GM12865 (cell line): ENCODE measurements at places on chromosomes 7 and 10.

GRCh38 chr7:66837661-66838060 is 83.4 kb upstream of the TMEM248 start:
- no peak for DNase-seq

DNA sequence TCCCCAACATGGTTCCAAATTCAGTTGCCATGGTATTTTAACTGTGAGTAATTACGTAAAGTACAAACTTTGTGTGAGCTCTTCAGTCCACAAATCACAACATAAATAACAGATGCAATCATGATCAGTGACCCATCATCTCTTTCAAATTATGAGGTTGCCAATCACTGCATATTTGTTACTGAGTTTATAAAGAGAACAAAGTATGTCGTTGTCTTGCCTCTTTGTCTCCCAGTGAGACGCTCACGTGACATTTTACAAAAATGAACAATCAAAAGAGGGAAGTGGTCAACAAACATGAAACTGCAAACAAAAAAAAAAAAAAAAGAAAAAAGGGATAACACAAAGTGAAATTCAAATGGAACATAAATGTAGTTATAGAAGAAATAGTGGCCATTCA is 122.7 kb upstream of the PDSS1 start:
- DNase-seq: peak; percentile 78

GRCh38 chr10:72080042-72080975 is 8.0 kb downstream of the SPOCK2 start:
- DNase-seq: no peak

DNA sequence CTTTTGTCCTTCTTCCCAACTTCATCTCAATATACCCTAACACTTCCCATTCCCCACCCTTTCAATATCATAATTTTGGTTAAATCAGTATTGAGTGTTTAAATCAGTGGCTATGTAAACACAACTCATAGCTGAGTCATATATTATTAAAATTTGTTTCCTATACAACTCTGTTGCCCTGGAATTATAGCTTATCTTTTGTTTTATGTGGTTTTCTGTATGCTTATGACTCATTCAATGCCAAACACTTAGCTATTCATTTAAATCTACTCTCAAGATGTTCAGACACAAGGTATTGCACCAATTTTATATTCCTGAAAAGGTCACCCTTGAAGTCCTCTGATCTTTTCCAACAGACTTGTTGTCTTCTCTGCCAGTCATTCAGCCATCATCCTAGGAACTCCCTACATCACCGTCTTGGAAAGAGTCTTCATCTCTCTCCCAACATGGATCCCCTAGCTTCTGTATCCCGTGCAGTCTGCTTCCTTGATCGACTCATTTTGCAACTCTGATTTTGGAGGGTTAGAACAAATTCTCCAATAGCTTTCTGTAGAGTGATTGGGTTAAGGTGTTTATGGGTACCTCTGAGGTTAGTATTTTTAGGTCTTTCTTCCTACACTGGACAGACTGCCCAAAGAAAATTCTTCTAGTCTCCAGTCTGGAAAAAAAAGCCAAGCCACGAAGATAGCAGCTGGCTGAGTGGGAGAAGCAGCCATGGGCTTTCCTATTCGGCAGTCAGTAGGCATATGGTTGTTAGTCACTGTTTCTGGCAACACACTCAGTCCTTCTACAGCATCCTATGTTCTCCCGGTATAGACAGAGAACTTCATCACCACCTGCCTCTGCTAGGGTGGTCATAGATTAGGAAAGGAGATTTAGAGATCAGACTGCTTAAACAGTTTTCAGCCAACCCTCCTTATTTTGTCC is 102.1 kb downstream of the CRPPA start:
- no peak for DNase-seq

DNA sequence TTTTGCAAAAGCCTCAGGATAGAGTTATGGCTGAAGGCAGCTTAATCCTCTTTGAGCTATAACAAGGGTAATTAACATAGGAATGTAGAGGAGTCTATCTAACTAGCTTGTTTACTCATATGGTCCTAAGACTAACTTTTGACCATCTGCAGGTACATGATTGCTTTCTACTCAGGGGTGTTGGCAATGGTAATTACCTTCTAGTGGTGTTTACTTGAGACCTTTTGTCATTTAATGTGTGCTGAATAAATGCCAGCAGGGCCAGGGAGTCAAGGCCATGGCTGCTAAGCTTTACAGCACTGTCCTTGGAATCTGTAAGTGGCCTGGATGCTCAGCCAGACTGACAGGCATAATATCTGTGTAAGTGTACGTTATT is 1325.0 kb downstream of the XPNPEP1 start:
- DNase-seq: no peak

DNA sequence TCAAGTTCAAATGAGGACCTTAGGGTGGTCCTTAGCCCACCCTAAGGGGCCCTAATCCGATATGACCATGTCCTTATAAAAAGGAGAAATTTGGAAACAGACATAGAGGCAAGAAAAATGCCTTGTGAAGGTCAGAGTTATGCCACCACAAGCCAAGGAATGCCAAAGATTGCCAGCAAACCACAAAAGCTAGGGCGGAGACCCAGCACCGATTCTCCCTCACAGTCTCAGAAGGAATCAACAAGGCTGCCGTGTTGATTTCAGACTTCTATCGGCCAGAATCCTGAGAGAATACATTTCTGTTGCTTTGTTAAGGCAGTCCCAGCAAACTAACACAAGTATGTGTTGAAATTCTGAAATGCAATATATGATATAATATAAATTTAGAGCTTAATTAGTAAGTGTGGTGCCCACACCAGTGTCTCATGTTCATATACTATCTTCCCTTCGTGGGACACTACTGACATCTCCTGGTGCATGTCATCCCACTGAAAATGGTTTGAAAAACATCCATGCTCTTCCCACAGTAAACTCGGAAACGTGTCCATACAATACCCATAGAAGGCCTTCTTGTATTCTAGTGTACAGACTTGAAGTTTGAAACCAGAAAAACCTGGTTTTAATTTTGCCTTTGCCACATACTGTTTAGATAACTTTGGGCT is 349.0 kb downstream of the TNS3 start:
- no peak for DNase-seq

GRCh38 chr7:66333443-66333842 is 128.3 kb downstream of the TPST1 start:
- DNase-seq: no peak

DNA sequence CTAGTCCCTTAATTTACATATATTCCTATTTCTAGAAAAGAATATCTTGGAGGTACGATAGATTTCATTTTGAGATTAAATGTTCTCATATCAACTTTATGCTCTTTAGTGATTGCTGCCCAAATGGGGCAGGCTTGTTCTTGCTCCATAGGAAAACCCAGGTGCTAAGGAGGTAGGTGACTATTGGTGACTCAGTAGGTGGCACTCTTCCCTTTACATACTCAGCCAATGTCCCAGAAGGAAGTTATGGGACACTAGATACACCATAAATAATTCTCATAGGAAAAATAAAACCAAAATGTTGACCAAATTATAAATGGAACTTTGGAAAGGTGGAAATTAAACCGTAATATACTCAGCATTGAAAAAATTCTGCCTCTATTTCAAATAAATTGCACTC is 4.0 kb downstream of the SKAP2 start:
- no peak for DNase-seq

DNA sequence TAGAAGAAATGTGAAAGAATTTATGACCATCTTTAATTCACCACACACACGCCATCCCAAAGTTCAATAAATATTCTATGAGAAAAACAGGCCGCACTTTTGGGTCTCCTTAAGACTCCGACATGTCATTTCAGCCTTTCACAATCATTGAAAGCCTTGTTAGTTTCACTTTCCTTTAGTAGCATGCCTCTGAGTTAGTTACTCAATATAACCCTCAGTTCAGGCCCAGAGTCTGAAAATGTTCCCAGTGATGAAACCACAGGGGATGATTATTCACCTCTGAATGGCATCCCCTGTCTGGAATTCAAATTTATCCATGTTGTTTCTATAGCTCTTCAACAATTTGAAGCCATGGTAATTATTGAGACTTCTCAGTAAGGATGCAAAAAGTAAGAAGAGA is 278.1 kb upstream of the NRP1 start:
- DNase-seq: peak; percentile 65

DNA sequence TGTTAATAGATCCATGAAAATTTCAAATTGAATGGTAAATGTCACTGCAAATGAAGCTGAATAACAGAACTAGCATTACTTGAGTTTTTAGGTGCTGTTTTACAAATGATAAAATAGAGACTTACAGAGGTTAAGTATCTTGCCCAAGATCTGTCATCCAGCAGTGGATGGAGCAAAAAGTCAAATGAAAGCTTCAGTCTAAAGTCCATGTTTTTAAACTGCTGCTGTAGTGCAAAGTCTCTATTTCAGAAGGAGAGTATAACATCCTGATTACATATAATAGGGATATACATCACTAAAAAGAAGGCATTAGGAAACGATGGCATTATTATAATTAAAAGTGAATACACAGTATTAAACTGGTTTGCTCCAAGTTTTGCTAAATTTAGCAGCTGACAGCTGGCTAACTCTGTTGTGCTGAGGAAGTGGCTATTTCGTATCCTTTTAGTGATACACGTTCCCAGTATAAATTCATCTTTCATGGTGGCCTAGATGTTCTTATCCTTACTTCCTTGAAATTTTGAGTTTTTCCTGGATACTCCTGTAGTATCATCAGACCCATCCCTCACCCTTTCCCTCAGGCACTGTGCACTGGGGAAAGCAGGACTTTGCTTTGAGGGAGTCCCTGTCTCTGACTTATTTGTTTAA is 603.2 kb downstream of the MAGI2 start:
- DNase-seq: no peak

- no peak for DNase-seq
Measured at GRCh38 chr7:47103498-47104205, 478.3 kb downstream of the TNS3 start.

DNA sequence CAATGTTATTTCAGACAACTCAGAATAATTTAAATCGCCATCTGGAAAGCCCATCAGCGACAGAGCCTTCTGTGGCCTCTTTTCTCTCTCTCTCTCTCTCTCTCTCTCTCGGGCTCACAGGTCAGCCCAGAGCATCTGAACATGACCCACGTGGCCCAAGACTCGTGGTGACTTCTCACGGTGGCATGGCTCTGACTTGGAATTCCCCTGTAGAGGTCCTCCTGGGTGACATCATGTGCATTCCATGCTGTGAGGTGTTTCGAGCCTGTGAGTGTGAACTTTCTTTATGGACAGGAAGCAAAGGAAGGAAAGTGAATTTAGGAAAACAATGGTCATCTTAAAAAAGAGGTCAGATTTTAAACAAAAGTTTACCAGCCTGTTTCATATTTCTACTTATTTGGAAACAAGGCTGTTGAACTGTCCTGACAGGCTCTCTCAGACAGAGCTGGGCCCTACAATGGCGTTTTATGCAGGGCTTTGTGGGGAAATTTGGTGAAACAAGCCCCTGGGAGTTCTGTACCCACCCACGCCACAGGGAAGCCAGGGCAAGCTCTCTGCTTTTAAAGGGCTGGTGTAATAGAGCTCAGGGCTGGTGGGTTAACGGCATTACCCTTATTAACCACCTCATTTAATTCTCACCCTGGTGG is 359.7 kb upstream of the ZNF32 start:
- DNase-seq: peak; percentile 87

DNA sequence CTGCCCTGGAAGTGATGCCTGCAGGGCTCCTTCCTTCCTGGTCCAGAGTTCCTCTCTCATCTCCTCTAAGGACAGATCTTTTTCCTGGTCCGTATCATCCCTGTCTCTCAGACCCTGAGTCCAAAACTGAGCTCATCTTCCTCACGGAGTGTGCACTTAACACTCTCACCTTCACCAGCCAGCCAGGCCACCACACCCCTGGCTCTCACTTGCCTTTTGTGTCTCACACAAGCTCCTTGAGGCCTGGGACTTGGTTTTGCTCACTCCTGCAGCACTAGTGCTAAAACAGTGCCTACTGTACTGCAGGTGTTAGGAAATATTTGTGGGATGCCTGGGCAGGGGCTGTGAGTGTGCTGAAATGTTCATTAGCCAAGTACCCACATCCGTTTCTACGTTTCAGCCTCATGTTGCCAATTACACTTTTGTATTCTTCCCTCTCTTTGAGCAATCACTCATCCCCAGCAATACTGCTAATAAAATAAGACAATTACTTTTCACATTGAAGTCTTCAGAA is 21.4 kb upstream of the PARP12 start:
- peak; percentile 36 for DNase-seq

DNA sequence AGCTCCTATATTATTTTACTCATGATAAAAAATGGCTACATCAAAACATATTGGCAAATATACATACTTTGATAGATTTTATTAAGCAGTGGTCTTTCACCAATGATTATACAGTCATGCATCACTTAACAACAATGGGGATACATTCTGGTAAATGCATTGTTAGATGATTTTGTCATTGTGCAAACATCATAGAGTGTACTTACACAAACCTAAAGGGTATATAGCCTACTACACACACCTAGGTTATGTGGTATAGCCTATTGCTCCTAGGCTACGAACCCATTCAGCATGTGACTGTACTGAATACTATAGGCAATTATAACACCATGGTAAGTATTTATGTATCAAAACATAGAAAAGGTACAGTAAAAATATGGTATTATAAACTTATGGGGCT is 98.9 kb upstream of the IL6 start:
- DNase-seq: no peak

- peak; percentile 28 for DNase-seq
Measured at GRCh38 chr10:32139223-32140073, 83.2 kb upstream of the KIF5B start.

- DNase-seq: no peak
Measured at GRCh38 chr10:84632866-84633265, 304.5 kb downstream of the CCSER2 start.

GRCh38 chr10:43257347-43258210 is 9.3 kb downstream of the RASGEF1A start:
- DNase-seq: no peak

DNA sequence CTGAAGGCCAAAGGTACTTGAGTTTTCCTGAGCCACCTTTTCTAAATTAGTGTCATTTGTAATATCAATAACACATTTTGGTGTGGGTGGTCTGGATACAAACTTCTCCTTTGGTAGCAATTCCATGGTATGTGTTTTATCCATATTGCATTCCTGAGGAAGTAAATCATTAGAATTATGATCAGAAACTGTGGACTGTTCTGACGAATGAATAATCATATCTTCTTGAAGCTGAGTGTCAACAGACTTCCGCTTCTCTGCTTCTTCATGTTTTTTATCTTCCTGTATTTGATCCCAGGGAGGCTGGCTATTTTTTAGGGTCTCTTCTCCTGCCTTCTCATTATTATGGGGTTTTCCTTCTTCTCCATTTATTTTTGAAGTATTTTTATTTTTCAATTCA is 81.4 kb downstream of the NRBF2 start:
- no peak for DNase-seq

DNA sequence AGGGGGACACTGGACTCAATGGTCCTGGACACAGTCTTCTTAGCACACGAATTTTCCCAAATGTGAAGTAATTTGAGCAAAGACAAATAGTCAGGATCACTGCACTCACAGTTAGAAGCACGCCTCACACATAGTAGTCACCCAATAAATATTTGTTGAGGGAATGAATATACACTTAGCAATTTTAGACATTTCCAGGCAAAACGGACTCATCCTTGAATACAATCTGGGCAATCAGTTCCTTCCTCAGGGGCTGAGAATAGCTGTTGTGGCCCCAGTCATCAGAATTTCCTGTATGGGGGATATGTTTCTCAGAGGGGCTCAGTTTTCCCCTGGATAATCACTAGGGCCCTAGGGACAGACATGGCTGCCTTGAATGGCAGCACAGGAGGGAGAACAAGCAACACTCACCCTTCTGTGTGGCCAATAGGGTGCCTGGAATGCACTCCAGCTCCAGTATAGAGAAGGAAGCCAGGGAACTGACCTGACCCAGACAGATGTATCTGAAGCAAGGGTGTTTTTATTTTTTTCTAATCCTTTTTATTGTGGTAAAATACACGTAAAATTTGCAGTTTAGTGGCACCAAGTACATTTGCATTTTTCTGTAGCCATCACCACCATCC is 282.7 kb upstream of the ZNF32 start:
- no peak for DNase-seq
